ENCODE measurements at places on chromosomes 11 and 22. TPM values are rescaled to one million over a fixed set of nuclear protein-coding genes. Genes with fewer than 3 reads are reported as not detected.

CD3E gene
- 0.38 TPM for total RNA-seq

DENND5A gene
- total RNA-seq, result 96.1 TPM

KDM4E gene
- total RNA-seq, result not detected

ME3 gene
- 30.4 TPM for total RNA-seq

CCDC15 gene
- total RNA-seq, result 0.24 TPM

UCP3 gene
- 17.2 TPM for total RNA-seq

OR52E5 gene
- total RNA-seq, result not detected

SLC22A12 gene
- total RNA-seq, result not detected

PLCB3 gene
- total RNA-seq, result 11.3 TPM

STK33 gene
- 25.9 TPM for total RNA-seq

SLC22A8 gene
- not detected for total RNA-seq

MRGPRE gene
- total RNA-seq, result 0.16 TPM

NCAM1 gene
- total RNA-seq, result 226 TPM

GRCh38 chr11:45162916-45163879 is 16.8 kb downstream of the PRDM11 start:
- no peak for DNase-seq

- DNase-seq, result peak; percentile 77
These were observed 97.3 kb upstream of the AKIP1 start for GRCh38 chr11:8813658-8814057.

- no peak for DNase-seq
These were observed 27.4 kb upstream of the IZUMO1R start for GRCh38 chr11:94276943-94277342.

DNA sequence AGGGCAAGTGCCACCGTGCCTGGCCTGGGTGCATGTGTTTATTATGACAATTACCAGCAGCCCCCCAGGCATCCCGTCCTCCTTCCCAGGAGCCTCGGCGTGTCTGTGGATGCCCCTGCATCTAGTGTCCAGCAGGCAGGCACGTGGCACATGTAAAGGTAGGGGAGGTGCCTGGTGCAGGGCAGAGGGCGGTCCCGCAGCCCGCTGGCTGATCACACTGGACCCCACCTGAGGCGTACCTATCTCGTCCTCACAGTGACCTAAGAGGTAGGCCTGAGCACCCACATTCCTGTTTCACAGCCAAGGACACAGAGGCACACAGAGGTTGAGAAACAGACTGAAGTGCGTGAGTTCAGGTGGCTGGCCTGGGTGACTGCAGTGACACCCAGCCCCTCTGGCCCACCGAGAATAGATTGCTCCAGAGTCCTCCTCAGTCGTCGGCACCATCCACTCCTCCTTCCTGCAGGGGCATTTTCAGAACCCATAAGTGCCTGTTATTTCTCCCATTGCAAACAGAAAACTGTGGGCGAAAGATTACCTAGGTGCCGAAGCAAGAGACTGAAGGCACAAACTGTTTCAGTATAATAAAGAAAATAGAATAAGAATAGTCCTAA is 3.0 kb upstream of the PHRF1 start:
- no peak for DNase-seq

DNA sequence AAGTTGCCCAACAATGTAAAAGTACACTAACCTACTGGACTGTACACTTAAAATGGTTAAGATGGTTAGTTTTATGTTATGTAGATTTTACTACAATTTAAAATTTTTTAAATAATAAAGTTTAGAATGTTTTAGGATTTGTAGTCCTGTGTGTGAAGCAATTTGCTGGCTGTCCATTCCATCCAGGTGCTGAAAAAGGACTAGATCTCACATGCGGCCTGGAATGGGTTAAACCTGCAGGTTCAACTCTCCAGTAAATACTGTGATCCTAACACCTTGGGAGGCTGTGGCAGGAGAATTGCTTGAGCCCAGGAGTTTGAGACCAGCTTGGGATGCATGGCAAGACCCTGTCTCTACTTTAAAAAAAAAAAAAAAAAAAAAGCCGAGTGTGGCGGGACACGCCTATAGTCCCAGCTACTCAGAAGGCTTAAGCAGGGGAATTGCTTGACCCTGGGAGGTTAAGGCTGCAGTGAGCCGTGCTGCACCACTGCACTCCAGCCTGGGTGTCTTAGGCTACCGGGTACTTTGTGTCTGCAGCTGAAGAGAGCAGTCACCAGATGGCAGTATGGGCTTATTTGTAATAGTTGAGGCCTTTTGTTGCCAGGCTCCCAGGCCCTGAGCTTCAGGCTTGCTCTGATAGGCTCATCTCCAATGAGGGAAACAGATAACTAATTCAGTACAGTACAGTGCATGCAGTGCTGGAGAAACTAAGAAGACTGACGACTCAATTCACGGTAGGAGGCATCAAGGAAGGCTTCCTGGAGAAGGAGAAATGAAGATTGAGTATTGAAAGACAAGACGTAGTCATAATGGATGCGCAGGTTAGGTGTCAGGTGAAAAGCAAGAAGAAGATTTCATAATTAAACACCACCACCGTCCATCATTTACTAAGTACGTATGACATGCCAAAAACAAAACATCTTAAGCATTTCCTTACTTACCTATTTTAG is 64.7 kb upstream of the ASPHD2 start:
- peak; percentile 47 for DNase-seq

GRCh38 chr11:1516273-1517067 is 29.9 kb upstream of the MOB2 start:
- no peak for DNase-seq

DNA sequence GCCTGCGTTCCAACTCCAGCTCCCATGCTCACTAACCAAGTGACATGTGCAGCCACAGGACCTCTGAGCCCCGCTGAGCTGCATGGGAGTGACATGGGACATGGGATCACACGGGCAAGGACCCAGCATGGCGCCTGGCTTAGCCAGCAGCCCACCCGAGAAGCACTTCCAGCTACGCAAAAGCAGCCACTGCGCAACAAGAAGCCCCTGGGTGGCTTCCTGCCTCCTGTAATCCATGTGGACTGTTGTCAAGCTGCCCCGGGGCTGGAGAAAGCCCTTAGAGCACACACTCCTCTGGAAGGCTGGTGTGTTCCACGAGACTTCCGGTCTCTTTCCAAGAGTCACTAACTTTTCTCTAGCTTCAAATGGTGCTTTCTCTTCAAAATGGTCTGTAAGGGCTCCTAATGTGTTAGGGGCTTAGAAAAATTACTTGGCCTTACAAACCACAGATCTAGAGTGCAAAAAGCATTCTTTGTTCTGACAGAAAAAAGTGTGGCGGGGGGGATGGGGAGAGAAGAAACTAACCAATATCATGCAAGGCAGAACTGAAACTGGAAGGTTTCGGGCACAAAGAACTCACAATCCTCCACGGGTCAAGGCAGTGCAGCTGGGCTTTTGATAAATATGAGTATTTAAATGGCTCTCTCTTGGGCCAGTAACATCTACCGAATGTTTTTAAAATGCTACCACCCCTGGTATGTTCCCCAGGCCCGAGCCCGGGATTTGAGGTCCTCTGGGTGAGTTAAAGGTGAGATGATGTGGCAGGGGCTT is 5.5 kb downstream of the C11orf24 start:
- DNase-seq, result no peak

DNA sequence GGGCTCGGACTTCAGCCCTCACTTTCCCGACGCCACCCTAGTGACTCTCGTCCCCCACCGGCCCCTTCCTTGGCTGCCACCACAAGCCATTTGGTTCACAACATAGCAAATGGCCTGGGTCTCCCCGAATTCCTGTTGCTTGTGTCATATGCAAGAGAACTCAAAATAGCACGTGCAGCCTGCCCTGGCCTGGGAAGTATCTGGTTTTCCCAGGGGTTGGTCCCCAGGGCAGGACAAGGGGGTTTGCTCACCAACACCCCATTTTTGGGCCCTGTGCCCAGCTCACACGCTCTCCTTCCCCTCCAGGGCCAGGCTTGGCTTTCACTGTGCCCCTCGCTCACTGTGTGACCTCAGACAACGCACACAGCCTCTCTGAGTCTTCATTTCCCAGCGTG is 12.8 kb upstream of the TPCN2 start:
- DNase-seq, result peak; percentile 65

DNA sequence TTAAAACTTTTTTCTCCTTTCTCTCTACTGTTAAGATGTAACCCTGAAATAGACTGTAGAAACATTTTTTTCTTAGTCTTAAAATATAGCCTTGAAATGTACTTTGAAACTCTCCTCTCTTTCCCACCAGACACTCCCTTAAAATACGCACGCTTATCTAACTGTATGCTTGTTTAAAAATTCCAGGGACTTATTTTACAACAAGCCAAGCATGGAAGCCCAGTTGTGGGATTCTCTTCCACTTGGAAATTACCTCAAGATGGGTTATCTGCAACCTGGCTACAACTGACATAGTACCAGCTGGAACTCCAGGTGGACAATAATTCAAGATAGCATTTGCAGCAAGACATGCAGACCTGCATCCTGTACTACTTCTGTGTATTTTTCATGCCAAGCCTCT is 12.1 kb upstream of the CHORDC1 start:
- no peak for DNase-seq

GRCh38 chr11:68840661-68841653 is 759 bp downstream of the CPT1A start:
- DNase-seq, result peak; percentile 78

GRCh38 chr11:117513666-117514065 is 186.0 kb downstream of the CEP164 start:
- no peak for DNase-seq

- no peak for DNase-seq
These were observed 36.9 kb downstream of the LINC01488 start for GRCh38 chr11:69518081-69518950.

GRCh38 chr11:118856314-118856713 is 27.4 kb upstream of the CXCR5 start:
- DNase-seq, result no peak

- no peak for DNase-seq
These were observed 489 bp downstream of the NUP98 start for GRCh38 chr11:3796801-3797328.

GRCh38 chr22:42991010-42991651 is 23.8 kb downstream of the PACSIN2 start:
- no peak for DNase-seq

- DNase-seq, result no peak
These were observed 77.5 kb downstream of the EFCAB6 start for GRCh38 chr22:43734370-43735150.

DNA sequence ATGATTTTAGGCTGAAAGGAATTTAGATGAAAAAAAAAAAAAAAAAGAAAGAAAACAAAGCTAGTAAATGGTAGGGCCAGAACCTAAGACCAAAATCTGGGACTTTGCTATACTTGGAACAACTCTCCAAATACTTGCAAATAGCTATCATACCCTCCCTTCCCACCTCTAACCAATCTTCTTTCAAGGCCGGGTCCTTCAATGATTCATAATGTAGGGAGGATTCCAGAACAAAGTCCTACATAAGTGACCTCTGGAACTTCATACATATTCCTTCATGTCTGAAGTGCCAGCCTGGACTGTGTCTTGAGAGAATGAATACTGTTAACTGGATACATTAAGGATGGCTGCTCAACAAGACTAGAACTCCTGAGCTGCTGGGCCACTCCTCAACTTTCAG is 9.9 kb downstream of the STK33 start:
- DNase-seq, result no peak

DNA sequence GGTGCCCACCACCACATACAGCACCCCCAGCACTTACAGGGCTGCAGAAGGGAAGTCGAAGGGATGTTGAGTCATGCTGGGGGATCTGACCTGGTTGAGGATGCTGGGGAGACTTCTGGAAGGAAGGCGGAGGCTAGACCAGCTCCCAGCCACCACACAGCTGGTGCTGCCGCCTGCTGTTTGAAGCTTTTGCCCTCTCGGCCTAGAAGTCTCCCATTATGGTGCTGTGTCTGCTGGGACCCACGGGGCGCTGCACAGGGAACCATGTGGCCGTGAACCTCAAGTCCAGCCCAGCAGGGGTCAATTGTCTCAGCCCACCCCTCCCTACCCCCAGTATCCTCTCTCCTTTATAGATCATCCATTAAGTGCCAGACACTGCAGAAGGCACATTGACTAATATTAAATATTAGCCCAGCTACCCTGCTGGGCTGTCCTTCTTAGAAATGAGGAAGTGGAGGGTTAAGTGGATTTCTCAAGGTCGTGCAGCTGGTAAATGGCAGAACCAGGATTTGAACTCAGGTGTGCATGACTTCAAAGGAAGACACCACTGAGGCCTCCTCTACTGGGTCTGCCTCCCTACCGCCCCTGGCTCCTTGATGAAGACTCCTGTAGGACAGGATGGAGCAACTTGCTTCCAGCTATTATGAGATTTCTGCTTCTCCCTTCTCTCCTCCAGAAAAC is 49.7 kb downstream of the CYTH4 start:
- no peak for DNase-seq

- DNase-seq, result no peak
These were observed 39.1 kb downstream of the MACROD1 start for GRCh38 chr11:64126796-64127195.

- DNase-seq, result no peak
These were observed 149.4 kb downstream of the BRD1 start for GRCh38 chr22:49678137-49678841.

- DNase-seq, result no peak
These were observed 31.9 kb downstream of the DSCAML1 start for GRCh38 chr11:117765068-117765467.

DNA sequence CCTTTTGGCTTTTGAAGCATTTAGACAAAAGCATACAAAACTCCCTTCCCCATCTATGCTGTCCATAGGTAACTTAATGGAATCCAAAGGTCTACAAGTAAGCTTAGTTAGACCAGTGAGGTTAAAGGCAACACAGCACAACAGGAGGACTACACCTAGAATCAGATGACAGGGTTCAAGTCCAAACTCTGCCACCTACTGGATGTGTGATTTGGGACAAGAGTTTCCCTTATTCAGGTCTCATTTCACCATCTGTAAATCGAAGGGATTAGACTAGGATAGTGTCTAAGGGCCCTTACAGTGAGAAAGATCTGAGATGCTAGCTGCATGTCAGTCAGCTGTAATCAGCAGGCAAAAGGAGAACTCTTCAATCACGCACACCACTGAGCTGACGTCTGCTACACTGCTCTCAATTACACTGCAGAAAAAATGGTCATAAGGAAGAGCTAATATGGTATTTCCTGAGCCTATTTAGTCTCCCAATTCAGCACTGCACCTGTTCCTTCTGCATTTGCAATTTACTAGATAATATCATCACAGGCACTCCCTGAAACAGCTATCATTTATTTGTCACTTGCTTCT is 82.2 kb downstream of the SERGEF start:
- no peak for DNase-seq

DNA sequence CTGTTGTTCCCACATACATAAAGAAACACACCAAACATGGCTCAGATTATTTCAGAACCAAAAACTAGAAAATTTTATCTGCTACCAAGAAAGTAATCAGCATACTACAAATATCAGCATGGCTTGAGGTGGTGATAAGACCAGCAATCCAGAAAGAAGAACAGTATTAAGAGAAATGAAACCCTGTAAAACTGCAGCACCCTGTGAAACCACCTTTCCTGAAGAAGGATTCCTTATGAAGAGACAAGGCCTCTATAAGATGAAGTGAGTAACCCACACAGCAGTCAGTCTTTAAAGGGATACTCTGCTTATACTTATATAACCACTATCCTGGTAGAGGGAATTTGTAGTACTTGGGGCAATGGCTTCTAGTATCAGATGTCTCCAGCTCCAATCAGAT is 49.9 kb downstream of the RSF1 start:
- no peak for DNase-seq
